ENCODE measurements at places on chromosomes 5 and 9.
A peak's percentile ranks its signal among the peaks of the same experiment; 100 is the strongest.

GRCh38 chr9:134390947-134391318 is 64.7 kb downstream of the RXRA start:
- DNase-seq, result no peak

DNA sequence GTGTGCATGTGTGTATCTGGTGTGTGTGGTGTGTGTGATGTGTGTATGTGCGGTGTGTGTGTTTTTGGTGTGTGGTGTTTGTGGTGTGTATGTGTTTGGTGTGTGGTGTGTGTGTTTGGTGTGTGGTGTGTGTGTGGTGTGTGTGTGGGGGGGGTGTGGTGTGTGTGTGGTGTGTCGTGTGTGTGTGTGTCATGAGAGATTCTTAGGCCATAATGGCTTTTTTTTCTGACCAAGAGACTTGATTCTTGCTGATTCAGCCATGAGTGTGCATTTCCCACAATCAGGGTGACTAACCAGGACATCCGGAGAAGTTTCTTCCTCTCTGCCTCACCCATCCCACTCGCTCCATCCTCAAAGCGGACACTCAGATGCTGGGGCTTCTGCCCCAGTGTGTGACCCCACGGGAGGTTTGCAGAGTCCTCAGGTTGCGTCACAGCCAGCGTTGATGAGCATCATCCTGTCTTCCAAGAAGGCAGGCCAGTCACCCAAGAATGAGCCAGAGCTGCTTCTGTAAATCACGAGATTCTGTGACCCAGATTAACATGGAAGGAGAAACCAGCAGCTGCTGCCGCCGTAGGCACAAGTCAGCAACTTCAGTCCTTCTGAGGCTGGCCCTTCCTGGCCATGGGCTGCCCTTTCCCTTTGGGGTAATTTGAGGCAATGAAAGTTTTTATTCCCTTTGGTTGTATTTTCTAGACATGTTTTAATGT is 12.5 kb upstream of the CTSL start:
- DNase-seq, result peak; percentile 94

- no peak for DNase-seq
Measured at GRCh38 chr5:66540078-66540477, 56.1 kb upstream of the MAST4 start.

GRCh38 chr5:52897238-52897614 is 91.9 kb upstream of the ITGA2 start:
- no peak for DNase-seq

- no peak for DNase-seq
Measured at GRCh38 chr5:158814521-158814920, 285.2 kb downstream of the EBF1 start.

GRCh38 chr5:40171971-40172370 is 507.7 kb upstream of the PTGER4 start:
- no peak for DNase-seq

GRCh38 chr5:13552361-13552760 is 392.1 kb downstream of the DNAH5 start:
- no peak for DNase-seq

DNA sequence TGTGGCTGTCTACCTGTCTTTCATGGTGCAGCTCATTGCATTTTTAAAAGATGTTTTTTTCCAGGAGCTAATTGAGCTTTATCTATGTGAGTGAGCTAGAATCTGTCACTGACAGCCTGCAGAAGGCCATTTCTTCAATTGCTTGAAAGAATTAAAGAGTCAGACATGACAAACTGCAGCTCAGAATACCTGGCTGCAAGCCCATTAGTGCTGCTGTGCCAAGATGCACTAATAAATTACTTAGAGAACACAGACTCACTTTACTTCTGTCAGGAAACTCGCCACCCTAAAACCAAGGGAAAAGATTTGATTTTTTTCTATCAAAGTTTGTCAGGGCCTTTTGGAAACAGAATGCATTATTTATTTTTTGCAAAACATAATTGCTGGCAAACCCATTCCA is 368.3 kb downstream of the CAAP1 start:
- no peak for DNase-seq

DNA sequence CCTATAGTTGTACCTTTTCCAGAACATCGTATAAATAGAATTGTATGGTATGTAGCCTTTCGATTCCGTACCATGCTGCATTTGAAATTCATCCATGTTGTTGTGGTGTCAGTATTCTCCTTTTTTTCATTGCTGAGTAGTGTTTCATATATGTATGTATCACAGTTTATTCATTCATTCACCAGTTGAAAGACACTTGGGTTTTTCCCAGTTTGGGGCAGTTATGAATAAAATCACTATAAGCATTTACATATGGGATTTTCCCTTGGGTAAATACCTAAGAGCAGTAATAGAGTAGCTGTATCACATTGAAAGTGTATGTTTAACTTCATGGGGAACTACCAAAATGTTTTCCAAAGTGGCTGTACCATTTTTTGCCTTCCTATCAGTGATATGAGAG is 16.1 kb upstream of the FKTN start:
- DNase-seq, result no peak

DNA sequence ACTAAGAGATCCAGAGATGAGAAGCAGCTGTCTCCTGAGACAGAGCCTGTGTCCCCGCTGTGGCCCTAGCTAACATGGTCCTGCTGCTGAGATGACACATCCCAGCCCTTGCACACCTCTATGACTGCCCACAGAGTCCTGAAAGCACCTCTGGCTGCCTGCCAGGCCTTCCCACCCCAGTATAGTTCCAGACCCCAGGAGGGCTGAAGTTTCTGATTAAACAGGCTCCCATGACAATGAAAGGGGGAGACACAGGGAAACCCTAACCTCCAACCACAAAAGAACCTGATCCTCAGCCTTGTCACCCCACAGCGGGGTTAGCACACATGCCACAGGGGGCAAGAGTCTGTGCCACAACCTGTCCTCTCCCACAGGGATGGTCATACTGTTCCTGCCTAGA is 15.6 kb downstream of the CIZ1 start:
- DNase-seq, result no peak

- DNase-seq, result no peak
Measured at GRCh38 chr5:2602451-2603271, 148.8 kb downstream of the IRX2 start.

- no peak for DNase-seq
Measured at GRCh38 chr9:20270161-20270560, 352.1 kb downstream of the MLLT3 start.

DNA sequence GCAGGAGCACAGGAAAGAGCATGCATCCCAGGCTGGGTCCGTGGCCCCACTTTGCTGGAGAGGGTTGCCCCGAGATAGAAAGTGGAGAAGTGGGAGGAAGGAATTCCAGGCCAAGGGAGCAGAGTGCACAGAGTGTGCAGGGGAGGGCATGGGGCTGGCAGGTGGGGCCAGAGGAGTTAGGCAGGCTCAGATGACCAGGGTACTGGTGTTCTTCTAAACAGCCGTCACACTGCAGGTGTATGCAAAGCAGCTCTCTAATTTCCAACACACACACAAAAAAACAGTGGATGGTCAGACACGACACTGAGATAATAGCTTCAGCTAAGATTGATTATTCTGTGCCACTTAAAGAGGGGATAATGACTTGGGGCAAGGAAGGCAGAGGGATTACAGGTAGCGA is 212.2 kb downstream of the MTRR start:
- DNase-seq, result no peak

DNA sequence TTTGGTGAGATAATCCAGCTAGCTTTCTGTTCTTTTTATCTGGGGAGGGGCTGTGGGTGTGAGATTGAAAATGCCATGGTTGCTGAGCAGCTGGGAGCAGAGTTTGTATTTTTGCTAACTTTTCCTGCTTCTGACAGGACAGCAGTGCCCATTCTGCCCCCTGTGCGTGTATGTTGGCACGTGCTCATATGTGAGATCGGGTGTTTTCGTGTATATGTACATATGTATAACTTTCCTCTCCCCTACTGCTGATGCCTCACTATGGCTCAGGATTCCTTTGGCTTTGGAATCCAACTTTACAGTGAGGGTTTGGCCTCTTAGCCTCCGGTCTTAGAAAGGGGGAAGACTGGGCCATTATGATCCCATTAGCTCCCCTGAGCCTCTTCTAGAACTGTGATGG is 38.3 kb downstream of the RGS3 start:
- DNase-seq, result no peak

GRCh38 chr5:65120371-65120967 is 351.7 kb downstream of the CWC27 start:
- DNase-seq, result no peak

GRCh38 chr5:116068028-116068632 is 16.7 kb upstream of the COMMD10 start:
- peak; percentile 74 for DNase-seq

DNA sequence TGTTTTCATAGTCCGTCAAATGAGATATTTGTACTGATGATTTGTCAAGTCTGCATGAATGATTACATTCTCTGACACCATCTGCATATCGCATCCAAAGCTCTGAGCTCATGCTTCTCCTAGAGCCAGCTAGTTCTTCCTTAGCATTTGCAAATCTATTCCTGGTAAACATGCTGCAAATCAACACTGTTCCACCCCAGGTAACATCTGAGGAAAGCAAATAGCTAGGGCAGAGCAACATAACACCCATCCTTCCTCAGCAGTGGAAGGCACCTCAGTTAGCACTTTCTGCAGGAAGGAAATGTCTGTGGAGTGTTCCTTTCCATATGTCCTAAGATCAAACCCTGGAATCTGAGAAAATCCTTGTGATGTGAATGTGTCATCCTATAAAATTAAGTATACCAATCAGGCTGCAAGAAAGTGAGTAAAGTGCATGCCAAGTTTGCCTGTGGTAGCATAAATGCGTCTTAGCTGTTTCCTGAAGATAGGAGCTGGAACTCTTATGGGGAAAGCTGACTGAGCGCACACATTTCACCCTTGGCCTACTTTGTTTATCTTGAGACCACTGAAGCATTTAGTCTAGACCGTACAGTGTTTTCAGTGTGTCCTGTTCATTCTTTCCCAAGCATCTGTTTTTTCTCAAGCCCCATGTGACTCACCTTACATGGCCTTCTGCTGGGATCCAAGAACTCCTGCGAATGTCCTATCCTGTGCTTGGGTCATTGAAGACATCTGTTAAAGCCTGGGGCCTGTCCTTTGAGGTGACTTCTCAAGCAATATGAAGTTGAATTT is 50.9 kb upstream of the STARD4 start:
- no peak for DNase-seq

DNA sequence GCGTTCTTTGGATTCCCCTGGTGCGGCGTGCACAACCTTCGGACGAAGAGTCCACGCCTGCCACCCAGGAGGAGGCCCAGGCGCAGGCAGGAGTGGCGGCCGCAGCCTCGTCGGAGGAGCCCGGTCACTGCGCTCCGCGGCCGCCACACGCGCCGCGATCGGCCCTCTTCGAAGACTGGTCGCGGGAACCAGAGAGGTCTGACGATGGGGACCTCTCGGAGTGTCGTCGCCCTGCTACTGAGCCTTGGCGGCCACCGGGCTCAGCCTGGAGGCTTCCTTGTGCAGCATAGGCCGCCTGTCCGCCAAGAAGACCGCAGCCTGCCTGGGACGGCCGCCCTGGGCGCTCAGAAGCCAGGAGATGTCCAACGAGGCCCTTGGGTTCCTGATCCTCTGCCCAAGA is 112.5 kb upstream of the SELENOP start:
- no peak for DNase-seq

DNA sequence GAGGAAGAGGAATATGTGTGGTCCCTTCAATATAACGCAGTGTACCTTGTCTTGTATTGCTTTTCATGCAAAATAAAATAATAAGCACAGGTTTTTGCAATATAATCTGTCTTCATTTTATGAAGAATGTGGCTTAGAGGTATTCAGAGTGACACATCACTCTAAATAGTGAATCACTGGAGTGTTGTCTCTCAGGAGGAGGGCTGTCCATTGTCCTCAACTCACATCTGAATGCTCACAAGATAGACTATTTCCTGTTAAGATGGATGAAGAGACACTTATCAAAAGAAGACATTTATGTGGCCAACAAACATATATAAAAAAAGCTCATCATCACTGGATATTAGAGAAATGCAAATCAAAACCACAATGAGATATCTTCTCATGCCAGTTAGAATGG is 1147.5 kb upstream of the C9orf72 start:
- DNase-seq, result no peak

DNA sequence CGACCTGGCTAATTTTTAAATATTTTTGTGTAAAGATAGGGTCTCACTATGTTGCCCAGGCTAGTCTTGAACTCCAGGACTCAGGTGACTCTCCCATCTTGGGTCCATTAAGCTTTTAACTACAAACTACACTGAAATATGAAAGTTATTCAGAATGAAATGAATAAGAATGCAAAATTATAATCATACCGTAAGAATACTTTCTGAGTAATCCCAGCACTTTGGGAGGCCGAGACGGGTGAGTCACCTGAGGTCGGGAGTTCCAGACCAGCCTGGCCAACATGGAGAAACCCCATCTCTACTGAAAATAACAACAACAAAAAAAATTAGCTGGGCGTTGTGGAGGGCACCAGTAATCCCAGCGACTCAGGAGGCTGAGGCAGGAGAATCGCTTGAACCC is 1.1 kb upstream of the ORM1 start:
- DNase-seq, result no peak

DNA sequence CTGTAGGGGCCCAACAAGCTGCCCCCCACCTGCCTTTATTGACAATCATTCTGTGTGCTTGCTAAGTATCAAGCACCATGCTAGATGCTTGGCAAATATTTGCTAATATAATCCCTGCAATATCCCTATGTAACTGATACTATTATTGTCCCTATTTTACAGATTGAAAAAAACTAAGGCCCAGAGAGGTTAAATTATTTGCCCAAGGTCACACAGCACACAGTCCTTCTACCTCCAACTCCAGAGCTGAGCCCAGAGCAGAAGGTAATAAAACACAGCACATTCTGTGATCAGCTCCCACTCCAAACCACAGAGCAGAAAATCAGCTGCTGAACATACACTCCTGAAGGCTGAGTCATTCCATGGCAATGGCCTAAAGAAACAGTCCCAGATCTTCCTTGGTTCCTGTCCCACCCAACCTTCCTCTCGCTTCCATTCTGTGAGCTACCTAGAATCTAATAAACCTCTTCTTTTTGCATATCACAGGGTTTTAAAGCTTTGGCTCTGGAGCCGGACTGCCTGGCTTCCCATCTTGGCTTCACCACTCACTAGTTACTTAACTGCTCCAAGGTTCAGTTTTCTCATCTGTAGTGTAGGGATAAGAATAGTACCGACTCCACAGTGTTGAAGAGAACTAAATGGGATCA is 66.7 kb upstream of the ADRA1B start:
- no peak for DNase-seq

- no peak for DNase-seq
Measured at GRCh38 chr5:61394078-61394704, 62.1 kb downstream of the ZSWIM6 start.

DNA sequence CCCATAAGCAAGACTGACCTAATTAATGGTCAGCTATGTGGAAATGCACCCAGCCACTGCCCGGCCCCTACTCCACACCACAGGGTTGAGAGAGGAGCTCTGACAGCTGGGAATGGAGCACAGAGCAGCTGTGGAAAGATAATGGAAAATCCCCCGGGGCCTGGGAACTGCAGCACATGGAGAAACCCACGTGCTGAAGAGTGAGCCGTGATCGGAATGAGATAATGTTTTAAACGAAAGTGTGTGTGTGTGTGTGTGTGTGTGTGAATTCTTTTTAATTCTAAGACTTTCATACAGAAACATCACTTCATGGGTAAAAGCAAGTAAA is 13.1 kb upstream of the SLC12A7 start:
- no peak for DNase-seq

GRCh38 chr5:108430931-108431608 is 49.2 kb upstream of the FBXL17 start:
- DNase-seq, result no peak

- peak; percentile 87 for DNase-seq
Measured at GRCh38 chr9:129131300-129132145, 20.3 kb downstream of the PTPA start.
